ENCODE measurements at places on chromosomes 2 and 18. TPM values are rescaled to one million over a fixed set of nuclear protein-coding genes. Genes with fewer than 3 reads are reported as not detected.

DNA sequence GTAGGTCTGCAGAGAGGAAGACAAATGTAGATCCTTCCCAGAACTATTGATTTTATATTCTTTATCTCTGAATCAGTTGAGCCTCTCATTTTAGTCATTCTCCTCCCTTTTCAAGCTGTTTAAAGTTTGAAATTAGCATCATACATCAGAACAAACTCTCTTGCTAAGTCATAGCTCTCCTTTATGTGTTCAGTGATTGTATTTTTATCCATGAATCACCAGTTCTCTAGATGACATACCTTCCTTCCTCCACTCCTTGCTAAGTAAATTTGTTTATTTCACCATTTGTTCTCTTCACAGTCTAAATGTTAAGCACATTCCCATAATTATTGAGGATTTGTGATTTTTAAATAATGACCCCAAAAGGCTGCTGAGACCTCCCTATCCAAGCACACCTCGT, 63.5 kb upstream of the RAPGEF4 start:
- DNase-seq, result no peak

DNA sequence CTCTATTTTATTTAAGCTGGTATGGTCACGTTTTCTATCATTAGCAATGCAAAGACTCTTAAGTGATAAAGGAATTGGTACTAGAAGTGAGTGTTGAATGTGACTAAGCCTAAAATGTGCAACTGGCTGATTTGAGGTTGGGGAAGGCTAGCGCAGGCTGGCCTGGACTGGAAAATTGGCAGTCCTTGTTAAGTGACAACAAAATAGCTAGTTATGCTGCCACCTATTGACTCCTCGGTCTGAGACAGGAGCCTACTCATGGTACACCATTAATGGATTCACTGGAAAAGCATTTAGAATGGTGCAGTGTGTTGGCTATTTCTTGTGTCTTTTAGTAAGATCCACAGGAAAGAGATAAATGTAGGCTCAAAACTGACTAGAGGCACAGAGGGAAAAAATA, 5.7 kb upstream of the WIPF1 start:
- DNase-seq, result no peak

EPAS1 gene
- 216 TPM for polyA plus RNA-seq

TFCP2L1 gene
- 1.9 TPM for polyA plus RNA-seq

DNA sequence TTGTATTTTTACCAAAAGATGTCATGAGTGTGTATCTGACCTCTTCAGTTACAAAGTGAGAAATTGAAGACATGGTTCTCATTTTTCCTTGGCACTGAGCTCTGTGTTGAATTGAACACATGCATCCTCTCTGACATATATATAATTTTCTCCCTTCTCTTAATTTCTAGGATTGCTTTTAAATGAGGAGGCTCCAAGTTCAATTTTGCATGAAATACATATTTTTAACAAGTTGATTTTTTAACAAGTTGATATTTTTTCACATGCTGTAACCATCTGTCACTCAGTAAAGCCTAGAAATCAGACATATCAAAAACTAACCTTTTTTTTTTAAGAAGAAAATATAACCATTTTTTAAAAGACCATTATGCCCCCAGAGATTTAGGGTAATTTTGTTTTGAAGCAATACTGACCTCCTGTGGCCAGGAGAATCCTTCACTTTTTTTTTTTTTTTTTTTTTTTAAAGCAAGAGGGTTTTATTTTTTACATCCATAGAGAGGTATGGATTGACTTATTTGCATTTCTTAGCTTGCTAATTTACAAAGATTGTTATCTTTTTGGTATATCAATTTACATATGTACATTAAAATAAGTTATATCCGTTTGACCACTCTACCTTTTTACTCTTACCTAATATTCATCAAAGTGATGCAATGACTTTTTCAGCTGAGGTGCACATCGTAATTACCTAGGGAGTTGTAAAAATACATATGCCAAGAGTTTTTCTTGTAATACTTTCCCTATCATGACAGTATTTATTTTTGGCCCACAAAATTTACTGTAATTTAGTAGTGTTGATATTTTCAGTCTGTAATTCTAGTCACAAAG, 161.8 kb downstream of the SOCS6 start:
- DNase-seq, result no peak

GRCh38 chr2:66122516-66122915, 312.4 kb upstream of the MEIS1 start:
- peak; percentile 86 for DNase-seq

KLHL41 gene
- 5.8 TPM for polyA plus RNA-seq

MRPL19 gene
- polyA plus RNA-seq, result 48.9 TPM

DNA sequence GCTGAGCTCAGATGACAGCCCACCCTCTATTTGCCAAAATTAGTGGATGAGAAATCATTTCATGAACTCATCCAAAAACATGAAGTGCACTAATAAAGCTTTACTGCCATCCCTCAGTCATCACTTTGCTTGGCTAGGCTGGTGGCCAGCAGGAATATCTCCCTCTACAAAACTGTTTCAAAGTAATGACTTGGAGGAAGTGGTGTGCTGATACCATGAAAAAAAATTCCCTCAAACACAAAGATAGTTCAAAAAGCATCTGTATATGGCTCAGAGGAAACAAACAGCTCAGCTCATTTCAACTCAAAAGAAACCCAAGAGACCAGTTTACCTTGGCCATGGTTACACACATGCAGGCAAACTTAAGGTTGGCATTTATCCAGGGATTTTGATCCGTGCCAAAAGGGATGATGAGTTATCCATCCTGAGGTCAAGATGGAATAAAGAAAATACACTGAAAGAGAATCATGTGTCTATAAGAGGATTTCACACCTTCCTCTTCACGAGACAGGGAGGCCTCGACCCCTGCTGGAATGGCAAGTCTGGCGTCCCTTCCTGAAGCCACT, 18.4 kb upstream of the WIPF1 start:
- DNase-seq, result no peak
